Activated gamma-delta T cell treated with Interleukin-2 at 50 U/mL for 16 hours (primary cell): ENCODE measurements at places on chromosomes 1 and 21.

DNA sequence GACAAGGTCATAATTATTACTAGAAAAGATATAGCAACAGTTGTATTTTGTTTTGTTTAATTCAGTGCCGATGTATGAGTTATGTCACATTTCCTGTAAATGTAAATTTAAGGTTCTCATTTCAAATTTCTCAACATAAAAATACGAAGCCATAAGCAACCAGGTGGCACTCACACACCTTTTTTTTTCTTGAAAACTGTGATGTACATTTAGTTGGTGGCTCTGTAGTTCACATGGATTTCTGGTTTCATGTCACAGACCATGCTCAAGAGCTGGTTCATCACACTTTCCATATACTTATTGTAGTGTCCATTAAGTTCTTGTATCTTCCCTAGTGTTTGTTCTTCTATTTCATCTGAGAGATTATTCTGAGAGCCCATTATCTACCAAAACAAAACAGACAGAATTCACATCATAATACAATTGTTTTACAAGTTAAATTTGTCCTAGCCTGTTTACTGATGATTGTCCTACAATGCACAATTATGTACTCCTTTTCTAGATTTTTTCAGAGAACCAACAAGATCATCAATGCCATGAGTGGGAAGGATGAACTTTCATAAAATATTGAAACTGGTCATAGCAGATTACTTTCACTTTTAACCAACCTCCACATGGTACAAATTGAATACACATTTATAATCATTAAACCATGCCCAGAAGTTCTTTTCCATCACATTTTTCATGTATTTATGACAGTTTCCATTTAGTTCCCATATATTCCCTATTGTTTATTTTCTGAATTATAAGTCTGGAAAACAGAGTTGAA lies 17.1 kb downstream of the ATP6V1G3 start:
- DNase-seq: no peak

DNA sequence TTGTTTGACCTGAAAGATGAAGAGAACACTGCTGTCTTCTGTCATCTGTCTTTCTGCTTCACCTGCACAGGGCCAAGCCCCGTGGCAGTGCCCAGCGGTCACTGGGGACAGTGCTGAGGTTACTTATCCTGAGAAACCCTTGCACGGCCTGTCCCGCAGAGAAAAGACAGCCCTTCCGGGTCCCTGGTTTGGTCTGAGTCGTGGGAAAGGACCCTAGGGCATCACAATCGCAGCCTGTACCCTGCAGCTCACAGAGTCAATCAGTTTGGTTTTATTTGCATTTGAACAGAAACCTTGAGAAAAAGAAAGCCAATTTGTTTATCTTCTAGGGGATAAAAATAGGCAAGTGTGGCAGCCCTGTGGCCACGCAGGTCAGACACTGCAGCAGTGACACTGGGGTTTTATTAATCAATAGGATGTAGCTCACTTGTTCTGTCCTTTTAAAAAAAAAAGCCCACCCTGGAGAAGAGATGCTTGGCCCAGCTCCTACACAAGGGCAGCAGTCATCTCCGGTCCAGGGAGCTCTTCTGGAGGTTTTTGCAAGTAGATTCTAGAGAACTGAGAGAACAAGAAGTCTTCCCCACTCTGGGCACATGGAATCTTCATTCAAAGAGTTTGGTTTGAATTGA lies 120.0 kb downstream of the PEX14 start:
- DNase-seq: no peak

DNA sequence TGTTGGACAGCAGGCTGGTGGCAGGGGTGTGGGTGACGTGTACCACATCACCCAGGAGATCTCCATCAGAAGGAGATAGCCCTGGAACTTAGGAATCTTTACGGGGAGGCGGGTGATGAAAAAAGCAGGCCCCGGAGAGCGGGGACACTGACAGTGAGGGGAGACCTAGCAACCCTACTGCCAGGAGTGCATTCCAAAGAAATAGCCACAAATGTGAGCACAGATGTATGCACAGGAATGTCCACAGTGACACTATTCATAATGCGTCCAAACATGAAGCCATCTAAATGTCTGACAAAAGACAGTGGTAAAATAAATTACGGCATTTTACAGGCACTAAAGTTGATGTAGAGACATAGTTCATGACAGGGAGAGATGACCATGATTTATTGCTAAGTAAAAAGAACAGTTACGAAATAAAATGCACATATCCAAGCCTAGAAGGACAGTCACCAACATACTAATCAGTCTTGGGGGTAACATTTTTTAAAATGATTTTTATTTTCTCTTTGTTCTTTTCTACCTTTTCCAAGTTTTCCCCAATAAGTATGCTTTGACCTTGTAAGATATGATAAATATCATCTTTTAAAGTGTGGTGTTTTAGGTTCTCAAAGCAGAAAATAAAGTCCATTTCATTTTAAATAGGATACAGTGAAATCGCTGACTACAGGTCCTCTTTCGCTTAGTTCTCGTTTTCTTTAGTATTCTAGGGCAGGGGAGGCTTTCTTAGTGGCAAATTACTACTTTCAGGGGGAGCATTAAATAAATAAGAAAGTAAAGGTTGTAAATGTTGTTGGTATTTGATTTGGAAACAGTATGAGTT lies 21.3 kb downstream of the CD247 start:
- DNase-seq: no peak

GRCh38 chr1:201637282-201638079 lies 98.6 kb downstream of the NAV1 start:
- DNase-seq: no peak

DNA sequence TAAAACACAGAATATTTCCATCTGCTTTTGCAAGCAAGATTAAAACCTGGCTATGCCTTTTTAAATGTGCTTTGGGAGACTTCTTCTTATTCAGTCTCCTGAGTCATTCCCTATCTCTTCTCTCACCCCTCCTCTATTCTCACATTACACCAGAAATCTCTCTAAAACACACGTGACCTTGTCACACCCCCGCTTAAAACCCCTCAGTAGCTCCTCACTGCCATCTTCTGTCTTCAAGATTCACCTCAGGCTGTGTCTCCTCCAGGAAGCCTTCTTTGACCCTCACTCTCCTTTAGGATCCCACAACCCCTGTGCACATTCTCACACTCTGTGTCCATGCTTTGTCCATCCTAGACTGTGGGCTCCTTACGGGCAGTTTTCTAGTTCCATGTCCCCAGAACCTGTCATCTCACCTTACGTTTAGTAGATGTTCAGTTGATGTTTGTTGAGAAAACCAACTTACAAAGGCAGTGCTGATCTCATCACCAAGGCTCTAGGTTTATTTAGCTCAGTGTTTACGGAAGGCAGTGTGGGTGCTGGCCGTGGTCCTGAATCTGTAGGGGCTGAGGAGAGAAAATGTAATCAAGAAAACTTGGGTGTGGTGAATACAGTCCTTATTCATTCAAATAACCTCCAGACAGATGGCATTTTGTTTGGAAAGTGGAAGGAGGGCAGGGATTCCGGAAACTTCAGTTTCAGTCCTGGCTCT lies 143.5 kb downstream of the DMRTA2 start:
- DNase-seq: no peak
